ENCODE measurements at places on chromosomes 12 and 14.

GRCh38 chr14:59964251-59965007 lies 44.5 kb downstream of the LRRC9 start:
- DNase-seq: no peak

- no peak for DNase-seq
These were observed 30.6 kb downstream of the PPFIBP1 start for GRCh38 chr12:27554421-27555186.

DNA sequence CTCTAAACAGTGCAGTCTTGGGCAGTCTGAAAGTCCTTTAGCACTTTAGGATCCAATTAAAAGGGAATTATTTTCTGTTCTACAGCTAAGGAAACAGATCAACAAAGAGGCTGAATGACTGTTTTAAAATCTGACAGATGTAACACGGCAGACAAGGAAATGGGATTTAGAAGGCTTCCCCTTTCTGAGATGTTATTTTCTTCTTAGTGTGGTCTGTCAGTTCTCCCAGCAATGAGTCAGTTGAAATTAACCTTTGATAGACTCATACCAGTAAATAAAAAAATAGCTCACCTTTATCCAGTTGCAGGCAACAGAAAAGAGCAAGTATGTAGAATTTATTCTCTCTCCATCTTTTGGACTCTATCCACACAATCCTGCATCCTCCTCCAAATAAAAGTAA lies 98.1 kb downstream of the NEDD1 start:
- no peak for DNase-seq

DNA sequence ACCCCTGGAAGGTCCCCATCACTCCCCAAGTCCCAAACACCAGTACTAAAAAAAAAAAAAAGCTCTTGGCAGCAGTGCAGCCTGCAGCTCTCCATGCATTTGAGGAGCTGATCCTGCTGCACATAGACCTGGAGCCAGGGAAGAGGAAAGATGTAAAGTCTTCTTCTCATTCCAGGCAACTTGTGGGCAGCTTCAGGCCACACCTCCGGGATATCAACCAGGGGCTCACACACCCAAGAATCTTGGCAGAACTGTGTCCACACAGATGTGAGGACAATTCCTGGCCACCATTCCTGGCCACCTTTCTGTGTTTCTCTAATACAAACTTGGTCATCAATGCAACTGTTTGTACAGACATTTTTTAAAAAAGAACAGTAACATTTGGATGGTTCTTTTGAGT lies 72.7 kb downstream of the TMEM132C start:
- no peak for DNase-seq

GRCh38 chr12:8712572-8712971 lies 14.8 kb downstream of the RIMKLB start:
- DNase-seq: no peak

Data from epithelial cell of prostate (primary cell).